ENCODE measurements at places on chromosomes 5 and 9.

- no peak for DNase-seq
These were observed 296.8 kb upstream of the ANKH start for GRCh38 chr5:15168358-15168757.

DNA sequence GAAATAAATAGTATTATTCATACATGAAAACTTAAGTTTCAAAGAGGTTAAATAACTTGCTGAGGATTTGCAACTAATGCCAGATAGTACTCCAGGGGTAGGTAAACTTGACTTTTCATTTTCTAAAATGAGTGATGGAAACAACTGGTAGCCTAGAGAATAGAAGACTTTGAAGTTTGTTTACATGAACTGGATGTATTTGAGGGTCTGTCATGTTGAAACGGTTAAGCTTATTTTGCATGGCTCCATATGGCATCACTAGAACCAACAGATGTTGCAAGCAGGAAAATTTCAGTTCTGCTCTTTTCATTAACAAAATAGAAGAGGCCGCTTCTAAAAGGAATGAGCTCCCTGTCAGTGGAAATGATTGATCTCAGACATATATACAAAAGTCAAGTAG is 105.1 kb upstream of the SGCD start:
- no peak for DNase-seq

GRCh38 chr9:136669791-136670464 is 7.2 kb downstream of the EGFL7 start:
- DNase-seq: no peak

DNA sequence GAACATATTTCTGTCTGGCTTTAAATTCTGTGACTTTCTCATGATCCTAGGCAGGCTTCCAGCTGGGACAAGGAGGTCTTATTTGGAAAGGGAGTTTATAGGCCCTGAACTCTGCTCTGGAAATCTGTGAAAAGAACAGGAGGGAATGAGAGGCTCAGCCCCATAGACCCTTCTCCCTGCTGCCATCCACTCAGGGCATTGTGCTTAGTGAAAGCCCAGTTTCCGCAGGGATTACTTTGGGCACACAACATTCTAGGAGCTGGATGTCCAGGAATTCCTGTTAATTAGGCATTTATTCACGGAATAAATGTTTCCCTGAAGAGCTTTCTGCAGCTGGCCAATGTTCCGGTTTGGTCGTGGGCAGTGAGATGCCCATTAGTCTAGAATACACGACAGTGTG is 32.7 kb upstream of the COL15A1 start:
- DNase-seq: no peak

DNA sequence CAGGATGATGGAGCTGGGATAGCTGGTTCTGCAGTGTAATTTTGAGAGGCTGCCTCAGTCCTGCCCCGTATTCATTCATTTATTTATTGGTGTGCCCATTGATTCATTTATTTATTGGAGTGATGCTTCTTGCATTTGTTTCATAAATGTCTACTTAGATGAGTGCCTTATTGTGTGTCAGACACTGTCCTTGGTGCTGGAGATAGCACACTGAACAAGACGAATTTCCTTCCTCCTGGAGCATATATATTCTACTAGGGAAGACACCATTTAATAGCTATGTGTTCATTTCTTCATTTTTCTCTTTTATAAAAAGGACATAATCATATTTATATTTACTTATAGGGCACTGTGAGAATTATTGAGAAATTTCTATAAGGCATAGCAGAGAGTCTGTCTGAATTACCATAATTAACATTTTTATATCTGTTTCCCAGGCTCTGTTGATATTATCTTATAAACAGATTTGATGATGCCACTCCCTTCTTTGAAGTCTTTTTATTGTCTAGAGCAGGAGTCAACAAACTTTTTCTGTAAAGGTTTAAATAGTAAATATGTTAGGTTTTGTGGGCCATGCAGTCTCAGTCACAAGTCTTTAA is 433.9 kb upstream of the ZNF608 start:
- no peak for DNase-seq

GRCh38 chr9:100317706-100318105 is 35.0 kb downstream of the TEX10 start:
- DNase-seq: no peak

DNA sequence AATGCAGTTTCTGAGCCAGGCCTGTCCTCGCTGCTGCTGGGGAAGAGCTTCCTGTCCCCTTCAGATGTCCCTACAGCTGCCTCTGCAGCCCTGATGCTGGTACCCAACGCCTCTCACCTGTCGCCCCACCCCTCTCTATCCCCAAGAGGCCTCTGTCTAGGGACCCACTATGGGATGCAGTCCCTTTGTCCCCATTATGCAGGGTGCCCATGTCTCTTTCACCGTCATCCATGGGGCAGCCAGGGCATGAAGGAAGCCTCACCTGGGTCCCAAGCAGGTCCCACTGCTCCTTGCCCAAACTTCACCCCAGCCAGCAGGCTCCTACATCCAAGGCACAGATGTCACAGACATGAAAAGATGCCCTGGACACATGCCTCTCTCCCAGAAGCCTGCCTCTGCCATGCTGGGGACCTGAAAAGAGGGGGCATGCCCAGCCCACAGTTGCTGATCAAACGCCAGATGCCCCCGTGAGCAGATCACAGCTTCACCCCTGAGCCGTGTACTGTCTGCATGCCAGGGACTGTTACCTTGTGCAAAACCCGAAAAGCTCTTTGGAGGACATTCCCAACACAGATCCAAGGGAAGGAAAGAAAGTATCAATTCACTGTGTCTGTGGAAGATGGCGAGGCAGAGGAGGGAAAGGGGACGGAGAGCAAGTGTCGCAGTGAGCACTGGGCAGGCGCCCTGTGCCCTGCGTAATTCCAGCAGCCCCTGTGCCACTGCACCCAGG is 81.0 kb downstream of the ADAMTS2 start:
- no peak for DNase-seq

- no peak for DNase-seq
These were observed 124.1 kb downstream of the PRDM9 start for GRCh38 chr5:23631302-23632045.

GRCh38 chr5:17882760-17883488 is 248.7 kb downstream of the TAF11L14 start:
- no peak for DNase-seq

- DNase-seq: no peak
These were observed 164.3 kb downstream of the SYK start for GRCh38 chr9:90966031-90966290.

DNA sequence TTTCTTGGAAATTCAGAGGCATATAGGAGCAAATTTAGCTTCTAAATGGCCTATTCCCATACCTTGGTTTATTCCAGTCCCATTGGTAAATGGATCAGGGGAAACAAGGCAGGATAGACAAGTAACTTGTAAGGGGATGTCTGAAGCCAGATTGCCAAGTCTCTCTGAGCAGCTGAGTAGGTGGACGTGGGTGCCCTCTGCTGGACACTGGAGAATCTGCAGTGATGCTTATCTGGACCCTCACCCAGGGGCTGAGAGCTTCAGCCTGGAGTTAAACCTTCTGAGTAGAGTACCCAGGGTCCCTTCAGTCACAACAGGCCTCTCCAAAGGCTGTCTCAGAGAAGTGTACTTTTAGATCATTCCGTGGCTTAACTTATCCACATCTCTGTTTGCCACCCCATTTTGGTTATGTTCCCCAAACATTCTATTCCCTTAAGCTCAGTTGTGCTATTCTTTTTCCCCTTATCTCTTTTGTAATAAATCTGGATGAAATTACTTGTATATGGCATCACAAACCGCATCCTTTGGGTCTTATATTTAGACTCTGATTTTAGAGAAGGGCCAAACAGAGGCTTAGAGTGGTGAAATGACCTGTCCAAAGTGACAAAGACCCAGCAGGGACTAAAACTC is 218.3 kb upstream of the GLRA1 start:
- DNase-seq: peak; percentile 76

- peak; percentile 57 for DNase-seq
These were observed 27.8 kb upstream of the TNFSF8 start for GRCh38 chr9:114958021-114958843.

- DNase-seq: no peak
These were observed 2.3 kb downstream of the RALGPS1 start for GRCh38 chr9:126916909-126917308.

- no peak for DNase-seq
These were observed 85.7 kb upstream of the NIPBL start for GRCh38 chr5:36790847-36791246.

GRCh38 chr5:139246394-139246793 is 47.1 kb upstream of the MATR3 start:
- DNase-seq: peak; percentile 50

GRCh38 chr5:32299059-32299677 is 13.6 kb downstream of the MTMR12 start:
- DNase-seq: no peak

DNA sequence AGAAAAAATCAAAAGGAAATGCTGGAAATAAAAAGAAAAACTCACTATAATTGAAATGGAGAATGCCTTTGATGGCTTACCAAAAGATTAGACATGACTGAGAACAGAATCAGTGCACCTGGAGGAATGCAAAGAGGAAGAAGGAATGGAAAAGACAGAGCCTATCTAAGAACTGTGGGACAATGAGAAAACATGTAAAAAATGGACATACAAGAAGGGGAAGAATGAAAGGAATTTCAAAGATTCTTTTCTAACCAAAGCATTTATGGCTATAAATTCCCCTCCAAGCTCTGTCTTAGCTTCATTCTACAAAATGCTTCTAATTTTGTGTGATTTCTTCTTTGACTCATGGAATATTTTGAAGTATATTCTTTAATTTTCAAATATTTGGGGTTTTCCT is 47.5 kb upstream of the CLK4 start:
- DNase-seq: no peak

DNA sequence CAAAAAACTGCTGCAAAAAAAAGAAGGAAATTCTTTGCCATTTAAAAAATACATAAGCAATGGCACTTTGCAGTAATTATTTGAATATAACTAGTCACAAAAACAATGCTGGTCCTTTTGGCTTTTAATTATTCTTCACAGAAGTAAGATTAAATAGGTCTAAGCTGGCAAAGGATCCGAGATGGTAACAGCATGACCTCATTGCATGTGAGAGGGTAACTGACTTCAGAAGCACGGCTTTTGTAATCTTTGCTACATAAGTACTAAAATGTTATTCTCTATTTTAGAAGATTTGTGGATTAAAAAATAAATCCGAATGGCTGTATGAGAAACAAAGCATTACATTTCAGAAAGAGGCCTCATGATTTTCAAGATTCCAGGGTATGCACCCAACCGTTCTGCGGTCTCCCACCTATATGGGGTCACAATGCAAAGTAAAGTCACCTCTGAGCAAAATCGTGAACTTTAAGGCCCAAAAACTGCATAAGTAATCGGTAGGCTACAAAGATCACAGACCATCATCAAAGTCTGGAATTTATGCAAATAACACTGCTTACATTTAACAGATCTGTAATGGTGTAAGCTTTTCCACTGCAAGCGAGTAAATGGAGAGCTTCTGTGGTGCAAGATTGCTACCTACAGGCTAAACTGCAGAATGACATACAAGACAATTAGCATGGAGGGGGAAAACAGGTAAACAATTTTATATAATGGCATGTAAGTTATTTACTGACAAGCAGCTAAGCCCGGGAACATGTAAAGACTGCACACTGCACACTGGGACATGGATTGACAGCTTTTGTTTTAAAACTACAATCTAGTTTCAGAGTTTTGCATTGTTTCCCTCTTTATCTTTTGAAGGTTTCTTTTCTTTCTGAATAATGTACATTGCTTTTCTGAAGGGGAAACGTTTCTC is 231.6 kb downstream of the SLF1 start:
- peak; percentile 40 for DNase-seq

DNA sequence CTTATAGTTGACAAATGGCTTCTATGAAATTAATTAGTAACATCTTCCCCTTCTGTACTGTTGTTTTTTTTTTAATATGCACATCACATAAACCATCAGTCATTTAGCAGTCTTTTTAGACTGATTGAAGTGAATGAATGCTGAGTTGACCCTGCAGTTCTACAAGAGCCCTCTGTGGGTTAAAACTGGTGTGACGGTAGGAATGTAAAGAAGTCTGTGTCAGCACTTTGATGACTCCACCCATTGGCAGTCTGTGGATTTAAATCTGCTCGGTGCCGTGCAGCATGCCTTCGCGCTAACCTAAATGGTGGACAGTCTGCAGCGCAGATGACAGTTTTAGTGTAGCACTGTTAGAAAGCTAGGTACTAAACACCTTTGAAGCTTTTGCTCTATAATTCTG is 3.1 kb downstream of the GTF3C4 start:
- DNase-seq: peak; percentile 21

GRCh38 chr5:132506094-132506692 is 15.6 kb upstream of the IRF1 start:
- DNase-seq: peak; percentile 52

- no peak for DNase-seq
These were observed 107.0 kb upstream of the PPP1R26 start for GRCh38 chr9:135372501-135373008.

DNA sequence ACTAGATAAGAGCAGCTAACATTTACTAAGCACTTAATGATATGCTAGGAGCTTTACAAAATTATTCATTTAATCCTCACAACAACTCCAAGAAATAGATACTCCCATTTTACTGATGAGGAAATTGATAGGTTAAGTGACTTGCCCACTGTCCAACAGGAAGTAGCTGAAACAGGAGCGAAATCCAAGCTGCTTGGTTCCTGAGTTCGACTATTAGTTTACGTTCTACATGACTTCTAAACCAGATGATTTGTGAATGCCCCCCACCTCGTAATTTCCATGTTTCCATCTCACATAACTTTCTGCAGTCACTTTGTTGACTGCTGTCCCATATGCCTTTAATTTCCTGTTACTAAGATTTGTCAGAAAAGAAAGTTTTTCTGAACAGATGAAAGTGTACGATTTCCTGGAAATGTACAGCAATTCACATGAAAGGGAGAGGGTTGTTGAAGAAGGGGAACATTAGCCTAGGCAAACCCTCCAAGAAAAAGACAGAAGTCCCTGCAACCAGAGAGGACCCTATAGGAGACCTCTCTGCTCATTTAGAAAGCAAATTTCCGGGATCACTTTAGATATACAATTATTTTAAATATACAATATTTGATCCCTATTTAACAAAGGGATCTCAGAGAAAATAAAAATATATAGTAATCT is 279.1 kb upstream of the EFNA5 start:
- no peak for DNase-seq

- no peak for DNase-seq
These were observed 220.0 kb downstream of the KDM4C start for GRCh38 chr9:6977761-6978160.

DNA sequence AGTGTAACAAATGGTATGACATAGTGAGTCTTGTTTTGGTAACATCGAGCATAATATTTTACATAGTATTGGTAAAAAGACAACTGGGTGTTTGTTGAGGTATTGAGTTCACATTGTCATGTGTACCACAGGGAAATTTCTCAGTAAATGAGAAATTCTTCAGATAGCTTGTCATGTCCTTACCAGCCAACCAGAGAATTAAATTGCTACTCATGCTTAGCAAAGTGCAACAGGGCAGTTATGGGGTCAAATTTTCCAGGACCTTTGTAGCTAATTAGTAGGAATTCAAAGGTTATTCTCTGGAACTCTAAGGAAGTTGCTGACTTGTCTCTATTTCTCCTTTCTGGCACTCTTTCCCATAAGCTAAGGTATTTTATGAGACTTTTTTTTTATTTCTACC is 595.7 kb downstream of the EFNA5 start:
- DNase-seq: no peak
